ENCODE measurements at places on chromosomes 6 and 20.
A peak's percentile ranks its signal among the peaks of the same experiment; 100 is the strongest.

GRCh38 chr20:57399587-57400155 is 8.5 kb downstream of the RBM38 start:
- no peak for DNase-seq

DNA sequence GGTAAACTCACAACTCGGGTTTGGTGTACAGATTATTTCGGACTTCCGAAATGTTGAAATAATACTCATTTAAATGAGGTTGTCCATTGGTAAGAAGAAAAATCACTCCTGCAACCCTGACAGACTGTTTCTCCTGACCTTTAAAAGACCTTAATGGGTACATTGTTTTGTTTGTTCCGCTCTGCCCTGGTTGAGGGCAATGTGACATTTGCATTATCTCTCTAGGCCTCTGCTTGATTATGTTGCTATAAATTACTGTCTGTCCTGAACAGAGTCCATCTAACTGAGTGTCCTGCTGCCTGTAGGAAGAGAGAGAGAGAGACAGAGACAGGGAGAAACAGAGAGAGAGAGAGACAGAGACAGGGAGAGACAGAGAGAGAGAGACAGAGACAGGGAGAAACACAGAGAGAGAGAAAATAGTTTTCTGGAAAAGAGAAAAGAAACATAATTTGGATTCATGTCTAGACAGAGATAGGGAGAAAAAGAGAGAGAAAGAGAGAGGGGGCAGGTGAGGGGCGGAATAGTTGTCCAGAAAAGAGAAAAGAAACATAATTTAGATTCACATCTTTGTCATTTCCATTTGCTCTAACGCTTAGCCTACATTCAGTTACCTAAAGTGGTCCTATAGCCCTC is 83.2 kb downstream of the SHLD1 start:
- no peak for DNase-seq

DNA sequence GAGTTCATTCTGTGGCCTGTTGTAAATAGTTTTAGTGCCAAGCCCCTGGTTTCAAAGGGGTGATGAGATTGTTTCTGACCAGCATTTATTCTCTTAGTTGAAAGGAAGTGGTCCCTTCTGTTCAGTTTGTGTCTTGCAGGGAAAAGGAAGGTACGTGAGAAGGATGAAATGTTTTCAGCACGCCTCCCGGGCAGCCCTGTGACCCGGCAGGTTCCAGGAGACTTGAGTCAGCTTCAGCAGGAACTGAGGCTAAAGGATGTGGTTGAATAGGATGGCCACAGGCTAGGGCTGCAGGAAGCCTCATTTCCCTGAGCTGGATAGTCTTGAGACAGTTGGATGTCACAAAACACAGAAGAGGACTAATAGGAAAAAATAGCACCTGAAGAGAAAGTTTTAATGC is 132.4 kb upstream of the SYNDIG1 start:
- peak; percentile 28 for DNase-seq

DNA sequence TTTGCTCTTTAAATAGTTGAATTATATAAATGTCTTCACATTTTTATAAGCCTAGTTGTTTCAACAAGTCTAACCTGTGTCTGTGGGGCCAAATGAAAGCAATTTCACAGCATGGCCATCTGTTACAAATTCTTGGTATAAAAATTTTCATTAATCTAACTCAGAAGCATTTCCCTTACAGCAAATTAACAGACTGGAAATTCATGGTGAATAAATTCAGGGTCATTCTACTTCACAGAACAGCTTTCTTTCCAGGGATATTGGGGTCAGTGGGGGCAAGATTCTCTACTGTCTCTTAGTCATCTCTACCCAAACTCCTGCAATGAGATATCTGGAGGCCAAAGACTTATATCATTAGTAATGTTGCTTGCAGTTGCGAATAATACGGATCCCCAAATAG is 352.1 kb downstream of the MMUT start:
- no peak for DNase-seq

GRCh38 chr20:22470620-22471026 is 113.7 kb downstream of the FOXA2 start:
- DNase-seq: no peak

DNA sequence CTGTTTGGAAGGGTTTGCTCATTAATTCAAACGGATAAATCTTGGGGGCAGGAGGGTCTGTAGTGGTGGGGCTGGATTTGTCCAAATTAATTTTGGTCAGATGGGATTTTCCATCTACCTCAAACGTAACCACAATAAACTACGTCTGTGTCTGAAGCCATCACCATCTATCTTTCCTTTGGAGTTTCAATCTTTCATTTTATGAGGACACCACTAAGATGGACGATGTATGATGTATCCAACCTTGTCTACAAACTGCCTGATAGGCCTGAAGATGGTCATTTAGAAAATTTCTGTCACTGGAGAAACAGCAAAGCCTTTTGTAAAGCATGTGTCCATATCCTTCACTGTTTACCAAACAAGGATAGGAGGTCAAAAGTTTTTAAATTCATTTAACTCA is 138.6 kb upstream of the MARCKS start:
- no peak for DNase-seq

DNA sequence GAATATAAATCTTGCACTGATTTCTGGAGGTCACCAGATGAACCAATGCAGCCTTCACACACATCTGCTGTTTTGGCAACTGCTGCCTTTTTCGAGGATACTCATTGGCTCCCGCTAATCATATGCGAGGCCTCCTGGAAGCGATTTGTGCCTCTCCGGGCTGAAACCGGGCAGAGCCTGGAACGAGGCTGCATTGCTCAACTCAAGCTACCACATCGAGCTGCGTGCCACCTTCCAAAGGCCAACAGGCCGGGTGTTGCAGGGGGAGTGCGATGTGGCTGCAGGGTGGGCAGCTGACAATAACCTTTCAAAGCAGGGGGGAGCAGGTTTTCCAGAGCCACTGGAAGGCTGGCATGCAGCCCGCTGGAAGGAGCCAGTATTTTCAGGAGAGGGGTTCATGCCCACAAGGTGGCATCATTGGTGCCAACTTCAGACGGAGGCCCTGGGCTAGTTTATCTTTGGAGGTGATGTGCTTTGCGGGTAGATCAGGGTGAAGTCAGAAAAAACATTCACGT is 122.6 kb upstream of the IFNGR1 start:
- no peak for DNase-seq

GRCh38 chr6:144646093-144647056 is 361.2 kb downstream of the UTRN start:
- DNase-seq: no peak

- DNase-seq: no peak
These were observed 51.0 kb upstream of the FBXO30 start for GRCh38 chr6:145865595-145865994.

DNA sequence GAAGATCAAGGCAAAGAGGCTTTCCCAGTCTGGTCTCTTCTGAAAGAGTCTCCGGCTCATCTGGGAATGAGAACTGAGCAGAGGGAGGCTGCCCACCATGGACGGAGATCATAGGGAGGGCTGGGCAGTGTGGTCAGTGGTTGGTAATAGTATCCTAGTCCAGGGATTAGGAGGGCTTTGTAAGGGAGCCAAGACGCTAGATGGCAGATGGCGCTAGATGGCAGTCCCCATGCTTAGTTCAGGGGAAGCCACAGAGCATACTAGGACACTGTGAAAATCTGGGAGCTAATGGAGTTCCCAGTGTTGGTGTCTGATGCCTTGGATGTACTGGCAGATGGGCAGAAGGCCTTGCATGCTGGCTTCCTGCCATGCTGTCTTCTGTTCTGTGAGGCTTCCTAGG is 21.7 kb upstream of the DAAM2 start:
- no peak for DNase-seq

DNA sequence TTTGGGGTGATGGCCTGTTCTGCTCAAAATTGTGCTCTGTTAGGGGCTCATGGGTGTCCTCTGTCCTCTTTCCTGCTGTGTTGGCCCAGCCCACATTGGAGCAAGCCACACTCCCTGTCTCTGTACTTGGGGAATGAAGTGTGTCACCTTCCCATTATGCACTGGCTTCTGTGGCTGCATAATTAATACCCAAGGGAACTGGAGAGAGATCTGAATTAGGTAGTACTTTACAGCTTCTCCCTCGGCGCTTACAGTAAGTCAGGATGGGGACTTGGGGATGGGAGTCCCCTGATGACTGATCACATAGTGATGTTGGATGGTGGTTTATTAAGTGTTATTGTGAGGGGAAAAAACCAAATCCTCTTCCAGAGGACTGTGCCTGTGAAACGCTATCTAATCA is 116.6 kb downstream of the FOXO3 start:
- no peak for DNase-seq

GRCh38 chr20:10388597-10388996 is 45.4 kb downstream of the MKKS start:
- no peak for DNase-seq

DNA sequence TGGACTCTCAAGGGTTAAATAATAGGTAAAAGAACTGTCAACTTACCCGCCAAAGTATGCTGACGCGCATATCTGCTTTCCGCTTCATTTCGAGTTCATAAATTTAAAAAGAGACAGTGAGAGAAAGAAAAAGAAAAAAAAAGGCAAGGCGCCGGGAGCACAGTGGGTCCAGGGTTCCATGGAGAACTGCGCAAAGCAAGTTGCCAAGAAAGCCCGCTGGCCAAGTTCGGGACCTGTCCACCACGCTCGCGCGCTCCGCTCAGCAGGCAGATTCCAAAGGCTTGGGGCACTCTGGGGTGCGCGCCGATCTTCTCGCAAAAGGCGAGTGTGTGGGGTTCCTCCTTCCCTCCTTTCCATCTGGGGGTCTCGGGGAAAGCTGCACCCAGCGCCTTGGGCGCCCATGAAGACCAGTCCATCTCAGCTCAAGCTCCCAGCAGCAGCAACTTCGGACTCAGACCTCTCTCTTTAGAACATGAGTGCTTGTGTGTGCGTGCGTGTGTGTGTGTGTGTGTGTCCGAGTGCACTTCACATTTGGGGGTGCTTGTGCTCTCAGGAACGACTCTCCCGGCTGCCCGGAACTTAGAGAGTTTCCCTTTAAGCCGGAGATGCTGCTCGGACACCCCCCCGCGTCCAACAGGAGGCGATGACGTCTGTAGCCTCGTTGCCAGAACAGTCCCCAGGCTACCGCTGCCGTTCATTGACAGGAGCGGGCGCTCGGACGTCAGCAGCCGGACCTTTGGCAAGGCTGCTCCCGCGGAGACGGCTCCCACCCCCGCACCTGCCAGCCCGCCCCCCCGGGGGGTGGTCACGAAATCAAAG is 180.0 kb downstream of the TBXT start:
- DNase-seq: no peak

GRCh38 chr6:77474286-77474956 is 11.1 kb upstream of the HTR1B start:
- DNase-seq: peak; percentile 37

- DNase-seq: no peak
These were observed 259.1 kb downstream of the ARID1B start for GRCh38 chr6:157036245-157036711.

DNA sequence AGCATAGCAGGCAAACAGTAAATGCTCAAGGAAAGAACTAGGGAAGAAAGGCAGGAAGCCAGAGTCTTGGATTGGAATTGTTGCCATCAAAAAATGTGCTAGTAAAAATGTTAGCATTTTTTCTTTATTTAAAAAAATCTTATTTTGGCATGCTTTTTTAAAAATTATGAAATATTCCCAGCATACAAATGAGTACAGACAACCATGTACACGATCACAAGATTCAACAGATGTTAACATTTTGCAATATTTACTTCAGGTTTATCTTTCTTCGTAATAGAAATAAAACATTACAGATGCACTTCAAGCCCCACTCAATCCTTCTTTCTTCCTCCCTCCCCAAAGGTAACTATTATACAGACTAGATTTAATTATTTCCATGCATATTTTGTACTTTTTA is 27.4 kb upstream of the NOP56 start:
- DNase-seq: no peak

DNA sequence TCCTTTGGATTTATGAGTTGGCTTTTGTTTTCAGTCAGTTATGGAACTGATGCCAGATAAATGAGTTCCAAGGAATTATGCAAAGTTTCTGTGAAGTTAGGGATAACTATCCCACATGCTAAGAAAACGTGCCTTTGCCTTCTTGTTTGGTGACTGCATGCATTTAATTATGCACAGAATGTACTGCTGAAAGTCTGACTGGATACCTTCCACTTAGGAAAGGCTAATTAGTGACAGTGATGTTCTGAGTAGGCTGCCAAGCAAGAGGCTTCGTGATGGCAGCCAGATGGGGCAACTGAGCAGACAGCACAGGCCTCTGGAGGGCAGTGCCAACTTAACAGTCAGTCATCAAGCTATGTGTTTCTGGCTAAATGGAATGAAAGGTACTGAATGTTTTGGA is 289.9 kb downstream of the CD109 start:
- peak; percentile 5 for DNase-seq

- no peak for DNase-seq
These were observed at the start of gene SIM1 for GRCh38 chr6:100464903-100465700. SIM1 (minus strand) TSS chr6:100464921; CDS start chr6:100463468, 1,453 bp downstream.

DNA sequence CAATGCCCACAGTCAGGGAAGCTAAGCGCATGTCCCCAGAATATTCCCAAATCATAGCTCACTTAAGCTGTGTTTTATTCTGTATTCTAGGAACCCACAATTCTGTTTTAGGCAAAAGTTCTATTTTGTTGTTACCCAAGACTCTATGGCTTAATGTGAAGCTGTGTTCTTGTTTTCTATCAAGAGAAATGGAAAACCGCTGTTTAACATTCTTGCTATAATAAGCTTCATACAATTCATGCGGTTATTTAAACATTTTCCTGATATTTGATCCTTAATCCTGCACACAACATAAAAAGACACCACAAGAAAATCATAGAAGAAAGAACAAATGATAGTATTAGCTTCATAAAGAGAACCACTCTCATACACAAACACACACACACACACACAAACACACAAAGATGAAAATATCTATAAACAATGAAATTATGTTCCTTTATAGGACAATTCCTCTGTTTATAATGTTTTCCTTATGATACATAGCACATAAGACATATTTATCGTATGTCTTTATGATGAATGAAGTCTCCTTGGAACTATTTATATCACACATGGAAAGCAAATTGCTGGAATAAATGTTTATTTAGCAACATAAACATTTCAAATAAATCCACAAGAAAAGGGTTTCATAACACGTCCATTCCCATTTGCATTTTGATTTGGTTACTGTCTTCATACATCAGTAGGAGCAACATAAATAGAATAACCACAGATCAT is 16.4 kb upstream of the COL21A1 start:
- no peak for DNase-seq

DNA sequence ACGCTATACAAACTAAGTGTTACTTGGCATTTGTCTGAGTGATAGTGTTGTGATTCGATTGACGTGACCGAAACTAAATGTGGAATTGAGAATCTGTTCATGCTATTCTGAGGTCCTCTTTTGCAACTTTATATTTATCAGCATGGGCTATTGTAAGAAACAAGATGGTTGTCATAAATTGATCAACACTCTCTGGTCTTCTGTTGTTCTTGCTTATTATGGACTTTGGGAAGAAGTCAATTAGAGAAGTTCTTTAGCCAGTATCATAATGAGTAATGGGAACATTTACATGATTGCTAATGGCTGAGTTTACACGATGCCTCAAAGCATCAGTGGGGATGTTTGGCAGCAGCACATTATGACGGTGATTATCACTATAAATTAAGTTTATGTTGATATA is 195.0 kb downstream of the CD83 start:
- no peak for DNase-seq

Data from Jurkat, Clone E6-1 (cell line).